Stimulated activated CD4-positive, alpha-beta T cell treated with anti-CD3 and anti-CD28 coated beads, Interleukin-1b, Interleukin-23, amount 100 ng/mL, for 1 hour (primary cell): ENCODE measurements at places on chromosomes 13 and 19.

GRCh38 chr13:75024602-75025001 lies 457.4 kb downstream of the TBC1D4 start:
- no peak for DNase-seq

- no peak for DNase-seq
These were observed 47.7 kb upstream of the USPL1 start for GRCh38 chr13:30569901-30570576.

GRCh38 chr19:1140272-1141027 lies 33.6 kb downstream of the SBNO2 start:
- no peak for DNase-seq

DNA sequence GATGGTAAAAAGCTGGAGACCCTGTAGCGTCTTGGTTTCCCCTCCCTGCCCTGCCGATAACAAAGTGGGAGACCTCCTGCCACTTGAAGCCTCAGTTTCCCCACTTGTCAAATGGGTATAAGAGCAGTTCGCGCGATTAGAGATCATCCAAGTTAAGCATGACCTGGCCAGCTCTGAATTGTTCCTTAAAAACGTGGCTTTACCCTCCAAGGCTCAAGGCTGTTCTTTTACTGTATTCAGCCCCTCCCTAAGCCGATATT lies 421 bp downstream of the TNPO2 start:
- DNase-seq: no peak

DNA sequence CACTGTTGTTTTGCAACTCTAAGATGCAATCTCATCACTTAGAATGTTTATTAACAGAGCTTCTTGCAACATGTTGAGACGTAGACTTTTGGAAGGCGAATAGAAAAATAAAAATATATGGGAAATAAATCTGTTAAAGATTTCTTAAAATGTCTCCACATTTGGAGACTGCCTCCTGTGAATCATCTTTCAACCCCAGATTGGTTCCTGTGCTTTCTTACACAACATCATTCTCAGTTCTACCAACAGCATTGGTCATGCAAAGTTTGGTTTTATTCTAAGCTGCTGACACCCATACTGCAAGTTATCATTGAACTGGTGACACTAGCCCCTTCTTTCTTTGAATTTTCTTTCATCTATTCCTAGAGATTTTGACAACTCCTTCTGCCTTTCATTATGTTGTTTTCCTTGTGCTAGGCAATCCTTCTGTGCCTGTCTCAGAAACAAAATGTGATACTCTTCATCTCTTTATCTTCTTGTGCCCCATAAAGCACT lies 1.6 kb upstream of the IGFL3 start:
- DNase-seq: no peak

GRCh38 chr19:1650650-1651567 lies 1.5 kb downstream of the TCF3 start:
- peak; percentile 48 for DNase-seq

DNA sequence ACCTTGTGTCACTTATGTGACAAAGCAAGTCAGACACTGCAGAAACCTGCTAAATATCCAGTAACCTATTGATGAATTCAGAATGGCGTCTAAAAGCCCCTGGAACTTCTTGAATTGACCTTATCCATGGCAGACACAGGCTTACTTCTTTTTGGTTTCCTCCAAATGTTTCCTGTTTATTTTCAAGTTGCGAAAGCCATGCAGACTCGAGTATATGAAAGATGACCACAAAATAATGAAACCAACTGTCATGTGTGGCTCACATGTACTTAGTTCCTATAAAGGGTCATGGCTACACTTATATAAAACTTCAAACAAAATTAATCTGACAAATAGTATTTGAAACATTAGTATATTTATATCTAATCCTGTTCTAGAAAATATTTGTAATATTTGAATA lies 113.1 kb upstream of the FNDC3A start:
- DNase-seq: no peak

GRCh38 chr19:47433121-47433520 lies 13.8 kb upstream of the MEIS3 start:
- DNase-seq: no peak

DNA sequence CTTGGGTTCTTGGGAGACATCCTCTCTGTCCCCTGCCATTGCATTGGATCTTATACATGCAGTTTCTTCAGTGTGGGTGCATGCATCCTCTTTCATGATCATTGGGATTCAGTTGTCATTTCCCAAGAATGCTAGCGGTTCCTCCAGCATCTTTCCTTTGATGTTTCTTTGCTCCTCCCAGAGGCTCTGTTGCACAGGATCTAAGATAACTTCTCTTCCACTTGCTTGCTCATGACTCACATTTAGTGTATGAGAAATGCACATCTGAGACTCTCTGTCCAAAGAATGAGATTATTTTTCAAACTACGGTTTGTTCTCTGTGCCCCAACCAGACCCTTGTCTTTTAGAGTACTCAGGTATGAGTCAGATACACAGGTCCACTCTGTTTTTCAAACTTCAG lies 197.1 kb downstream of the NDFIP2 start:
- DNase-seq: no peak

DNA sequence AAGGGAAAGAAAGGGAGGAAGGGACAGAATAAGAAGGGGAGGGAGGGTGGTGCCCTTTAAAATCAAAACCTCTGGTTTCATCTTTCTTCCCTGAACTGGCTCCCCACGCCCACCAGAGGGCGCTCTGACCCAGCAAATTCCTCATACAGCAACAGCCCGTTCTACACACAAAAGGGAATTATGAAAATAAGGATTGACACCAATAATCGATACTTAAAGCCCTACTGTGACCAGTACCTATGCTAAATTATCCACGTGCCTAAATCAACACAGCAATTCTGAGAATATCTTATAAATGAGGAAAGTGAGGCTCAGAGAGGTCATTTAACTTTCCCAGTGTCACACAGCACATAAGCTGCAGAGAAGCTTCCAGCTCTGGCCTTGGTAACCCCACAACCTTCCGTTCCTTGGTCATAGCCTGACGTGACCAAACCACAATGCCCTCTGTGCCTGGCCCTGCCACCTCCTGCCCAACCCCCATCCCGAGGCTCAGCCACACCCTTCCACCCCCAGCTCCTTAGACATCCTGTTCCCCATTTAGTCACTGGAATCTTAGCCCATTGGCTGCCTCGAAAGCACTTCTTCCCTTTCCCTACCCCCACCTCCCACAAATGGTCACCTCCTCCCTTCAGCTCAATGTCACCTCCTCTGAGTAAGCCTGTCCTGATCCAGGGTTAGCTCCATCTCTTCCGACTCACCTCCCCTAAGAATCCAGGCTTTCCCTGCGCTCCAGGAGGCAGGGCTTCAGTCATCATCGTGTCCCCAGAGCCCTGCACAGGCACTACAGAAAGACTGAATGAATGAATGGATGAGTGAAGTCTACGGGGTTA lies 34.2 kb upstream of the PNMA8B start:
- peak; percentile 62 for DNase-seq

GRCh38 chr19:50796128-50796633 lies 6.0 kb downstream of the ACP4 start:
- DNase-seq: no peak

DNA sequence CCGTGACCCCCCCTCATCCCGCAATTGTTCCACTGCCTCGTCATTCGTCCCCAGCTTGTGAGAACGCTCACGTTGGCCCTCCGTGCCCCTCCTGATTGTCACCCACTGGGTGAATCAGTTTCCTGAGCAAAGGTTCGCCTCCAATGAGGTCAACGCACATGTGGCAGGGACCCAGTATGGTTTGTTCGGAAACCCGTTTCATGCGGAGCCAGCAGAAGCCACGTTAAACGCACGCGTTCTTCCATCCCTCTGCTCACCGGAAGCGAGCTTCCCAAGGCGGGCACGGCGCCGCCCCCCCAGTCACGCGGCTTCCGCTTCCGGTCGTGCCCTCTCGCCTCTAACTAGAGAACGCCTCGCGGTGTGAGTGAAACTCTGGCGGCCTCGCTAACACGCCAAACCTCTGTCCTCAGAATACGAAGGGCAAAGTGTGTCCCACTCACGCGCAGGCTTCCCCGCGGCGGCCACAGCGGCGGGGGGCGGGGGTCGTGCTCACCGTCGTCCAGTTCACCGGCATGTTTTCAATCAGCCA lies 18.0 kb upstream of the CFAP97D2 start:
- no peak for DNase-seq

GRCh38 chr13:51797664-51798488 lies 6.1 kb downstream of the DHRS12 start:
- DNase-seq: no peak

DNA sequence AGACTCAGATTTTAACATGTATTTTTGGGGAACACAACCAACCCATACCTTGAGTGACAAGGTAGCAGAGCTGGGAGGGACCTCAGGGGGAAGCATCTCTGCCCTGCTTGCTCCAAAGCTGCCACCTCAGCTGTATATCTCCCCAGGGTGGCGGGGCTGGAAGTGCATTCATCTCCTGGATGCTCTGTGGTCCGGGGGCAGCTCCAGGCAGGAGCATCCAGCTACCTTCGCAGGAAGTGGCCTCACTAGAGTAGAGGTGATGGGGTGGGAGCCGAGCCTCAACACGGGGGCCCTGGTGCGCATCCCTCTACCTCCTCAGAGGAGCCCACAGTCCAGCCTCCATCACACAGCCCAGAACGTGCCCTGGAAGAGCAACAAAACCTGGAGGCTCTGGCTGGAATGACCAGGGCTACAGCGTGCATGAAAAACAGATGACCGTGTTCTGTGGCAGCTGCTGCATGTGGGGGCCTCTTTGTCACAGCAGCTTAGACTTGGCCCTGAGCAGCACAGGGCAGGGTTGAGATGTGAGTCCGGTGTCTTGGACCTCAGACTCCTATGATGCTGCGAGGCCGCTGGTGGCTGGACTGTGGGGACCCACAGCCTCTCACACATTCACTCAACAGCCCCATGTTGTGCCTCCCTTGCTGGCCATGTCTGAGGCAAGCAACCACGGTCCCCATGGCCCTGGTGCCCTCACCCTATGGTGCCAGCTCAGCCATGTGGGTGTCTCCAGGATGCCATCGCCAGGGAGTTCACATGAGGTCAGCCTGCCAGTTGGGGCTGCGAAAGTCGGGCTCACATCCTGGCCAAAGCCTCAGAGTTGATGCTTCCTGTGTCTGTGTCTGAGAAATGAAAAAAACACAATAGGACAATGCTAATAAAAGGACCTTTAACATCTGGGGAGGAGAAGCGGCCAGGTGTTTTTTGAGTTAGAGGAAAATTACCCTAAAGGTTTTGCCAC lies 17.1 kb upstream of the GAS6 start:
- no peak for DNase-seq

- no peak for DNase-seq
These were observed 7.8 kb downstream of the CEACAM4 start for GRCh38 chr19:41619018-41619556.

- DNase-seq: no peak
These were observed 406.9 kb downstream of the LIG4 start for GRCh38 chr13:107808389-107808788.

GRCh38 chr19:10227026-10227971 lies 3.8 kb downstream of the S1PR2 start:
- DNase-seq: no peak

DNA sequence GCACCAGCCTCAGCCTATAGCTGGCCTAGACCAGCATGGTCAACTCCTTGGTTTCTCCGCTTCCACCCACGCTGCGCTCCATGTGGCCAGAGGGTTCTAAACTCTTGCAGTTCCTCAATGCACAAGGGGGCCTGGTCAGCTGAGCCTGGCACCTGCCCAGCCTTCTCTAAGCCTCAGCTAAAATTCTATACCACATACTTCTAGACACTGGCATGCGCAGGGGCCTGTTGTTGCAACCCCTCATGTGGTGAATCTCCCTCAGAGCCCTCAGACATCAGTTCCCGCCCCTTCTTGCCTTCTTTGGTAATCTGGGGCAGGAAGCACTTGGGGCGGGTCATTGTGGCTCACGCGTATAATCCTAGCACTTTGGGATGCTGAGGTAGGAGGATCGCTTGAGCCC lies 19.7 kb upstream of the LDLR start:
- DNase-seq: no peak

DNA sequence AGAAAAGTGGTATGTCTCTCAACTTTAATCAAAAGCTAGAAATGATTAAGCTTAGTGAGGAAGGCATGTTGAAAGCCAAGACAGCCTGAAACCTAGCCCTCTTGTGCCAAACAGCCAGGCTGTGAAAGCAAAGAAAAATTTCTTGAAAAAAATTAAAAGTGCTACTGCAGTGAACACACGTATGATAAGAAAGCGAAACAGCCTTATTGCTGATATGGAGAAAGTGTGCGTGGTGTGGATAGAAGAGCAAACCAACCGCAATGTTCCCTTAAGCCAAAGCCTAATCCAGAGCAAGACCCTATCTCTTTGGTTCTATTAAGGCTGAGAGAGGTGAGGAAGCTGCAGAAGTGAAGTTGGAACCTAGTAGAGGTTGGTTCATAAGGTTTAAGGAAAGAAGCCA lies 96.4 kb downstream of the ZDHHC20 start:
- no peak for DNase-seq

DNA sequence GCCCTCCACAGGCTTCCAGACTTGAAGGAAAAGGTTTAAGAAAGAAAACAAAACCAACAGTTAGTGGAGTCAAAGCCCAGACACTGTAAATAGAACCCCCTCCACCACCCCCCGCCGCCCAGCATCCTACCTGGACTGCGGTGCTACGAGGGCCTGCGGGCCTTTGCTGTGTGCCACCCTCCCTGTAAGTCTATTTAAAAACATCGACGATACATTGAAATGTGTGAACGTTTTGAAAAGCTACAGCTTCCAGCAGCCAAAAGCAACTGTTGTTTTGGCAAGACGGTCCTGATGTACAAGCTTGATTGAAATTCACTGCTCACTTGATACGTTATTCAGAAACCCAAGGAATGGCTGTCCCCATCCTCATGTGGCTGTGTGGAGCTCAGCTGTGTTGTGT lies 6.3 kb upstream of the GARIN5A start:
- no peak for DNase-seq

DNA sequence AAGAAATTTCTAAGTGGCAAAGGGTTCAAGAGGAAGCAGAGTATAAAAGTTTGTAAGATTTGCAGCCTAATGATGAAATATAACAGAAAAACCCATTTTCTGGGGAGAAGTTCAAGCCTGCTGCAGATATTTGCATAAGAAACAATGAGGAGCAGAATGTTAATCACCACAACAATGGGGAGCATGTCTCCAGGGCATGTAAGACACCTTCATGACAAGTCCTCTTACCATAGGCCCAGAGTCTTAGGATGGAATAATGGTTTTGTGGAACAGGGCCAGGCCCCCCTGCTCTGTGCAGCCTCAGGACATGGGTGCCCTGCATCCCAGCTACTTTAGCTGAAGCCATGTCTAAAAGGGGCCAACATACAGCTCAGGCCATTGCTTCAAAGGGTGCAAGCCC lies 809.0 kb upstream of the SLITRK5 start:
- DNase-seq: no peak

DNA sequence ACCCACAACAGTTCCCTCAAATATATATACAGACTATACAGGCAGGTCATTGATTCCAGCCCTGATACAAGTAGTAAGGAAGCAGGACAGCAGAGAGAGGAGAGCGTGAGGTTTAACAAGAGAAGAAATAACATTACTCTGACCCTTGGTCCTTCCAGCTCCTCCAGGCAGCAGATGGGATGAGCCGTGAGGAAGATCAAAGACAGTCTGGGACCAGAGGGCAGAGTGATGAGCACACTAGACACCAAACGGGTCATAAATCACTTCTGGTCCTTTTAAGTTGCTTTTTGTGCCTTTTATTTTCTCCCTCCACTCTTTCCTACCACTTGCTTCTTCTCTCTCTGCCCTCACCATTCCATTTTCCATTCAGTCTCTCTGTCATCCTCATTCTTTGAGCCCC lies 16.9 kb upstream of the MICU2 start:
- DNase-seq: no peak
